Activated CD8-positive, alpha-beta memory T cell treated with anti-CD3 and anti-CD28 coated beads, Interleukin-2, amount 10 ng/mL, durations not matched to agents 7 days and 5 days (primary cell): ENCODE measurements at places on chromosomes 6 and 20. TPM values are rescaled to one million over a fixed set of nuclear protein-coding genes. Genes with fewer than 3 reads are reported as not detected.
A peak's percentile ranks its signal among the peaks of the same experiment; 100 is the strongest.

DNA sequence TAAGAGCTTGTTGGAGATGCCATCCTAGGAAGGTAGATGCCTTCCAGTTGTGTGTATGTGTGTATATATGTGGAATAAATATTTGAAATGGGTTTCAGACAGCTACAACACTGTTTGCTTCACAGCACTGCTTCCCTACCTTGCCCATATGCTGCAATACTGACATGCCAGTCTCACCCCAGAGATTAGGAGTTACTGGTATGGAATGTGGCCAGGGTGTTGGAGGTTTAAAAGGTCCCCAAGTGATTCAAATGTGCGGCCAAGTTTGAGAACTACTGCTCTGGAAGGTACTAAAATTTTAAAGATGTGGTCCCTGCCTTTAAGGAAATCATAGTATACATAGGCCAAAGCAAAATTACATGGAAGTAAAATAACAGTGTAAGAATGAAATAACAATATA, 39.5 kb downstream of the BCKDHB start:
- no peak for DNase-seq

- no peak for DNase-seq
Measured at GRCh38 chr6:151057061-151057460, 182.7 kb upstream of the AKAP12 start.

DNA sequence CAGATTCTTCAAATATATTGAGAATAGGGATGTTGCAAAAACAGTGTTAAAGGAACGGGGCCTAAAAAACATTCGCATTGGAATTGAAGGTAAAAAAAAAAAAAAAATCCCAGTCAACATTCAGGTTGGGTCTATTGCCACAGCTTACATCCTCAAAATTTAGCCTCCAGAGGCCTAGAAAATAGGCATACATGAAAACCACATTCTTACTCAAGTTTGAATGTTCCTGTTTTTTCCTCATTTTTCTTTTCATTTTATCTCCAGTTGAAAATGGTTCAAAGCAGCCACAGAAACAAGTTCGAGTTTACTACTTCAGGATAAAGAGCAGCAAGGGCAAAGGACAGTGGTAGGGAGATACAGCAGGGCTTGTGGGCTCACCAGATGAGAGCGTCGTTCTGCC, 41.9 kb downstream of the KCTD20 start:
- no peak for DNase-seq

DNA sequence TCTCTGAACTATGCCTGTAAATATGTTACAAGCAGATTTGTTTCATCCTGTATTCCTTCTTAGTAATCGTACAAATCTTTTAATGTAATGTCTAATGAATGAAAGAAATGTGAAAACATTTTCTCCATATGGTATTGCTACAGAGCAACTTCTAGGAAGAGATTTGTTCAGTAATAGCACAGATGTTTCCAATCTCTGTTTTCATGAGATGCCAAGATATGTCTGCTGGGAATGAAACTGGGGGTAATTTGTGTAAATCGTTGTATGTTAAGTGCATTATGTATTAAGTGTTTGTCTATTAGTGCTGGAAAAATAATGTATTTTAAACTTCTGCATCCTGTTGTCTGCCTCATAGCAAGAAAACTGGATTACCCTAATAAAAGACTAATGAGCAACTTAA, 722.2 kb upstream of the EYS start:
- DNase-seq, result no peak

GRCh38 chr6:112172540-112172939, 81.8 kb downstream of the LAMA4 start:
- no peak for DNase-seq

DNA sequence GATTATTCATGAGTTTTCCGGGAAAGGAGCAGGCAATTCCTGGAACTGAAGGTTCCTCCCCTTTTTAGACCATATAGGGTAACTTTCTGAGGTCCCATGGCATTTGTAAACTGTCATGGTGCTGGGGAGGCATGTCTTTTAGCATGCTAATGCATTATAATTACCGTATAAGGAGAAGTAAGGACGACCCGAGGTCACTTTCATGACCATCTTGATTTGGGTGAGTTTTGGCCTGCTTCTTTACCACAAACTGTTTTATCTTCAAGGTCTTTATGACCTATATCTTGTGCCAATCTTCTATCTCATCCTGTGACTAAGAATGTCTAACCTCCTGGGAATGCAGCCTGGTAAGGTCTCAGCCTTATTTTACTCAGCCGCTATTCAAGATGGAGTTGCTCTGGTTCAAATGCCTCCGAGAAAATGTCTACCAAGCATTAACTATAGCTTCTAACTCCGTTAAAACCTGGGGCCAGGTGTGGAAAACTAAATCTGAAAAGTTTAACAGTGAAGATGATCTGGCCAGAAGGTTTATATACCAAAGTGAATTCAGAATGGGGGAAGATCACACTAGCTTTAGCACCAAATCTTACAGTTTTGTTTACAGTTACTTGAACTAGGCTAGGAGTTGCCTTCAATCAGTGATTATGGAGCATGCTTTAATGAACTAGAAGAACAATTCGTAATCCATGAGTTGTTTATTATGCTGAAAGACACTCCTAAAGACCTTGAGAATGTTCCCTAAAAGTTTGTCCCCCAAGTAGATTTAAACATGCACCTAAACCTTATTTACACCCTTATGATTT, 80.0 kb upstream of the TOP1 start:
- DNase-seq, result no peak

DNA sequence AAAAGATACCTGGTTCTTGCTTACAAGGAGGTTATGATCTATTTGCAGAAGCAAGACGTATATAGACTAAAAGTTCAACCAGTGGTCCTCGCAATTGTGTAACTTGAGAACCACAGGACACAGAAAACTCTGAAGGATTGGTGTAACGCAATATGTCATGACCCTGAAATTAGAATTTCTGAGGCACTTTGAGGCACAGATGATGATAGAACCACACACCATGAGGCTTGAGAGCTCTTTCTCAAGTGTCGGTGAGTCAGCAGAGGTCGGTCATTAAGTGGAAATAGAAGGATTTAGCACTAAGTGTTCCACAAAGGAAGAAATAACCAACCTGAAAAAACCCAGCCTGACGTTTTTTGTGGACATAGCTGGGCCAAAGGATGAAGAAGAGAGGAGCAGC, 15.3 kb upstream of the CCN2 start:
- no peak for DNase-seq

GRCh38 chr6:7172649-7173048, 64.9 kb downstream of the RREB1 start:
- no peak for DNase-seq

- DNase-seq, result no peak
Measured at GRCh38 chr6:45086360-45087084, 241.6 kb upstream of the RUNX2 start.

- DNase-seq, result no peak
Measured at GRCh38 chr20:20085812-20086211, 33.5 kb downstream of the CFAP61 start.

DNA sequence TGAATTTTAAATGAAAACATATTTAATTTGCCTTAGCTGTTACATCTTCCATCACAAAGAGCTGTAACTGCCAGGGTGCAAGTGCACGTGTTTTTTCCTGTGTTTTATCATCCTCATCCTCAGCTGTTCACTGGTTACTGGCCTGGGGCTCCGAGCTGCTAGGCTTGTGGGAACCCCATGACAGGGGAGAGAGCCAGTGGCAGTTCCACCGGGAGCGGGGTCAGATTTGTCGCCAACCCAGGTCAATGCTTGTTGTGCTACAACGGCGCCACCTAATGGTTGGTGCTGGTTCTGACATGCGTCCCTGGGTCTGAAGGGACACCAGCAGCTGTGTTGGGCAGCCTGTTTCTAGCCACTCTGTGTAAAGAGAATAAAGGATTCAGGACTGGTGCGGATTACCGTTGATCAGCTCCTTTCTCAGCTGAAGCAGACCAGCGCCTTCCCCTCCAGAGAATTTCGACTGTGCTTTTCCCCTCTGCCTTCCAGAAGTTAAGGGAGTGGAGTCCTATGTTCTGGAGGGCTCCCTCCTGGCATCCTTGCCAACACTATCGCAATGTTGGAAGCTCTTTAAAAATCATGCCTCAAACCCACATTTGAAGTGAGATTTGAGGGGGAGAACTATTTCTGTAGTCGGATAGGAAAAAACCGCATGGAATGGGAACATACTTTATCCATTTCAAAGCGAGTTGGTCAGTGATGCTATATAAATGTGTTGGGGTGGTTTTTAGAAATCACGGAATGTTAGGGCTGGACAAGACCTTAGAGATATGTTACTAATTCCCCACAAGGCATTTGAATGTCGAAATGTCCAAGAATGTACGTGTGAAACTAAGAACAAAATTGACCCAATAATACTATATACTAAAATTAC, 32.1 kb downstream of the SUMO4 start:
- DNase-seq, result peak; percentile 95

DNA sequence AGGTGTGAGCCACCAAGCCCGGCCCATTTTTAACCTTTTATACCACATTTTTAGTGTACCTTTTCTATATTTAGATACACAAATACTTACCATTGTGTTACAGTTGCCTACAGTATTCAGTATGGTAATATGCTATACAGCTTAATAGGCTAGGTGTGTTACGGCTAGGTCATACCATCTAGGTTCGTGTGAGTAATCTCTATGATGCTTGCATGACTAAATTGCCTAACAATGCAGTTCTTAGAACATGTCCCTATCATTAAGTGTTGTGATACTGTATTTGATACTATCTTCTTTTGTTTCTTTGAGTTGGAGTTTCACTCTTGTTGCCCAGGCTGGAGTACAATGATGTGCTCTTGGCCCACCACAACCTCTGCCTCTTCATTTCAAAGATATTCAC, 387.7 kb upstream of the SASH1 start:
- no peak for DNase-seq

DNA sequence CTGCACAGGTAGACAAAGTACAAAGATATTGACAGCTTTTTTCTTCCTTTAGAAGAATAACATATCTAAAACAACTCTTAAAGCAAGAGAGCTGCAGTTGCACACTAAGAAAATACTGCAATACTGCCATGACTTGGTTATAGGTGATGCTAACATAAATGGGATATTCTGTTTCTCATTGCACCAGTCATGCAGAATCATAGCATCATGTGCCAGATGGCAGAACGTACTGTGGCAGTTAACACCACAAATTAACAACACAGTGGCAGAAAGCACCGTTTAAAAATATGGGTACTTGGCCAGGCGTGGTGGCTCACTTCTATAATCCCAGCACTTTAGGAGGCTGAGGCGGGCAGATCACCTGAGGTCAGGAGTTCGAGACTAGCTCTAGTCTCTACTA, 7.4 kb downstream of the ASXL1 start:
- DNase-seq, result no peak

DNA sequence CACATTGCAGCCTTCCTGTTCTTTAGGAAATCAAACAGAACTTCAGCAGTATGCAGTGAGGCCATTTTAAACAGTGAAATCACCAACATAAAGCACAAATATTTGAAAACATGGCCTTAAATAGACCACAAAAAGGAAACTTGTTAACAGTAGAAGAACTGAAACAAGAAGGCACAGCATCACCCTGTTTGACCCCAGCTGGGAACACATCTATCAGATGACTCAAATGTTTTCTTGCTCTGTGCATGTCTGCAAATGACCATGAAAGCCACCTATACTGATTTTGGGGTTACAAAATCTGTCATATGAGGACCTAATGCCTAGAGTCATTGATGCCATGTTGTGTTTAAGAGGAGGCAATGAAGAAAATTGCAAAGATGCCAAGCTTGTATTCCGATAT, 123.8 kb upstream of the ADGRF1 start:
- DNase-seq, result no peak

GRCh38 chr6:30759575-30760239, 15.4 kb upstream of the IER3 start:
- DNase-seq, result no peak

- no peak for DNase-seq
Measured at GRCh38 chr6:36783603-36784375, 55.5 kb downstream of the CPNE5 start.

DNA sequence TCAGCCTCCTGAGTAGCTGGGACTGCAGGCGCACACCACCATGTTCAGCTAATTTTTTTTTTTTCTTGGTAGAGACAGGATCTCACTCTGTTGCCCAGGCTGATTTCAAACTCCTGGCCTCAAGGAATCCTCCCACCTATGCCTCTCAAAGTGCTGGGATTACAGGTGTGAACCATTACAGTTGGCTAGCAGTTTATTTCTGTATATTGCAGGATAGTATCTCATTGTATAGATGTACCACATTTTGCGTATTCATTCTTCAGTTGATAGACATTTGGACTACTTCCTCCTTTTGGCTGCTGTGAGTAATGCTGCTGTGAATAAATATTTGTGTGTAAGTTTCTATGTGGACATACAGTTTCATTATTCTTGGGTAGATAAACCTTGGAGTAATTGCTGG, 32.9 kb downstream of the ASXL1 start:
- no peak for DNase-seq

DNA sequence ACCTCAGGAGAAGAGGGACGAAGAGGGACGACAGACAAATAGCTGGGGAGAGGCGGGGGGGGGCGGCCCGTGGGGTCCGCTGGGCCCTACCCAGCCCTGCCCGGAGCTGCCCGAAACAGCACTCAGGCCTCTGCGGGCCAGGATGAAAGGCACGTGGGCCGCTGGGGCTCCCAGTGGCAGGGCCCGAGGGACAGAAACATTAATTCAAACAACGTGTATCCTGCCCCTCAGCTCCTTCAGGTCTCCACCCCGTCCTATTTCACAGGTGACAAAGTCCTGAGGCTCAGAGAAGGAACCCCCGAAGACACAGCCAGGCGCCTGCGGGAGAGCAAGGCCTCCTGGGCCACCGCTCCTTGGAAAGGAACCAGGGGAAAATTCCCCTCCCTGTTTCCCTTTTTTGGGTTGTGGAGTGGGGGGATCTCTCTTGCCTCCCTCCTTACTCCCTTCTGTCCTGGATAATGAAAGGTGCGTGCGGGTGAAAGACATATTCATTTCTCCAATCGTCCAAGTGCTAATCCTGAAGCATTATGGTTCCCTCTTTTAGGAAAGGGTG, 93.3 kb downstream of the RNASET2 start:
- DNase-seq, result no peak

DNA sequence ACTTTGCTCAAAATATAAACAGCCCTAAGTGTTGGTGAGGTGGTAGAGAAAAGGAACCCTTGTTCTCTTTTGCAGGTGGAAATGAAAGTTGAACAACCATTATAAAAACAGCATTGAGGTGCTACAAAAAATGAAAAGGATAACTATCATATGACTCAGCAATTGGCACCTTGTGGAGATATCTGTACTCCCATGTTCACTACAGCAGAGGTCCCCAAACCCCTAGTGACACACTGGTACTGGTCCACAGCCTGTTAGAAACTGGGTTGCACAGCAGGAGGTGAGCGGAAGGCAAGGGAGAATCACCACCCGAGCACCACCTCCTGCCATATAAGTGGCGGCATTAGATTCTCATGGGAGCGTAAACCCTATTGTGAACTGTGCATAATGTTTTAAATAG, 267.4 kb upstream of the THEMIS start:
- no peak for DNase-seq

GRCh38 chr20:23668477-23668951, 20.3 kb downstream of the CST4 start:
- peak; percentile 54 for DNase-seq

GRCh38 chr6:114216789-114217467, 125.9 kb downstream of the HS3ST5 start:
- no peak for DNase-seq

GRCh38 chr6:125831659-125832058, 40.9 kb downstream of the NCOA7 start:
- no peak for DNase-seq

The AIF1 gene
- 63.4 TPM for total RNA-seq

The IYD gene
- total RNA-seq, result not detected

The ATP9A gene
- total RNA-seq, result 0.38 TPM

The FAM162B gene
- total RNA-seq, result not detected

The SOBP gene
- total RNA-seq, result 0.70 TPM

The PGC gene
- total RNA-seq, result not detected

The TRIM31 gene
- total RNA-seq, result not detected
